ENCODE measurements at places on chromosomes 2 and 18.
A peak's percentile ranks its signal among the peaks of the same experiment; 100 is the strongest.

- no peak for DNase-seq
These were observed 171.8 kb upstream of the GCFC2 start for GRCh38 chr2:75882530-75882929.

DNA sequence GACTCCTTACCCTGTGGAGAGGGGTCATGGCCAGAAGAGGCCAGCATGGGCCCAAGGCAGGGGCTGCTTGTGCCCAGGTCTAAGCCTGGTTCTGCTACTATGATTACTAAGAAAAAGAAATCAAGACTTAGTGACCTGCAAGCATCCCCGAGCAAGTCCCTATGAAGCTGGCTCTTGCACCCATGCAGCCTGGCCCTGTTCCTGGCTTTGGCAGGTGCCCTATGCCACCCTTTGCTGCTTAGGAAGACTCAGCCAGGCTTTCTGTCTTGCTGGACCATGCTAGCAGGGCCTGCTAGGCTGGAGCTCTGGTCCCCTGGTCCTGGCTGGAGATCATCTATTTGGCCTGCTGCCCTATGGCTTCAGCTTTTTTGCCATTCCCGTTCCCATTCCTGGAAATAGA, 309.4 kb upstream of the EPAS1 start:
- DNase-seq = no peak

DNA sequence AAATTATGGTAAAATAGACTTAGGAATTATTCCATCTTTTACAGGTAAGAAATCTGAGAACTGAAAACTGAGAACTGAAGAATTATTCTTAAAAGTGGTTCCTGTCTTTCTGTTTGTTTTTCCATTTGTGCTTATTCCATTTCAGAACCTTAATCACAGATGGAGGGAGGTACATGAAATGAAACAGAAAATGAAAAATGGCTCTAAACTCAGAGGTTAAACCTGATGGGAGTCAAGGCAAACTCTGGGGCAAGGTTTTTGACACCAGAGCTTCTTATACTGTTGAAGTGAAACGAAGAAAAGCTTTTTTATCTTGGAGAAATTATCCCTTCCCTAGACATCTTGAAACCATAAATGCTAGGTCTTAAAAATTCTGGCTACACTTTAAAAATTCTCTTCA, 182.1 kb downstream of the ZNF804A start:
- no peak for DNase-seq

DNA sequence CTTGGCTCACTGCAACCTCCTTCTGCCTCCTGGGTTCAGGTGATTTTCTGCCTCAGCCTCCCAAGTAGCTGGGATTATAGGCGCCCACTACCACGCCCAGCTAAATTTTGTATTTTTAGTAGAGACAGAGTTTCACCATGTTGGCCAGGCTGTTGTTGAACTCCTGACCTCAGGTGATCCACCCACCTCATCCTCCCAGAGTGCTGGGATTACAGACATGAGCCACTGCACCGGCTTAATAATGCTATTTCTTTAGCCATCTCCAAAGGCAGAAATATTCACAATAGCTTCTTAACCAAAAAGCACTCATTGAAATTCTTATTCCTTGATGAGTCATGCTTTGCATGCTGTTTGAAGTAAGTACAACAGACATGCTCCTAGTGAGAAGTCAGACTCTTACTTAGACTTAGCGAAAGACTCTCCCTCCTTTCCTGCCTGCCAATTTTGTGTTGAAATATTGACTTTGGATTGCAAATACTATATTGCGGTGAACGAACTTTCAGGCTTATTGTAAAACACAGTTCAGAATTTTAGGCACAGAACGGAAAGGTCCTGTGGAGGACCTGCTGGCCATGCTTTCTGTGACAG, 4.4 kb downstream of the ACTR3 start:
- no peak for DNase-seq

DNA sequence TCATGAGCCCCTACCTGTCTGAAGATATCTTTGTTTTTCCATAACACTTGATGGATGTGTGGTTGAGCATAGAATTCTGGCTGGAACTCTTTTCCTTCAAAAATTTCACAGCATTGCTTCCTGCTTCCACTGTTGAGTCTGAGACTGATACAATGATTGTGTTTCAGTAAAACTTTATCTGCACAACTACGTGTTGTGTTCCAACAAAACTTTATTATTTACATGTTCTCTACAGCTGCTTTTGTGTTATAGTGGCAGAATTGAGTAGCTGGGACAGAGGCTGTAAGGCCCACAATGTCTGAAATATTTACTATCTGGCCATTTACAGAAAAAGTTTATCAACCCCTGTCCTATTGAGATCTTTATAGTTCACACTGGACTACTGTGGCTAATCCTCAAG, 275.3 kb downstream of the PHLPP1 start:
- DNase-seq = no peak

DNA sequence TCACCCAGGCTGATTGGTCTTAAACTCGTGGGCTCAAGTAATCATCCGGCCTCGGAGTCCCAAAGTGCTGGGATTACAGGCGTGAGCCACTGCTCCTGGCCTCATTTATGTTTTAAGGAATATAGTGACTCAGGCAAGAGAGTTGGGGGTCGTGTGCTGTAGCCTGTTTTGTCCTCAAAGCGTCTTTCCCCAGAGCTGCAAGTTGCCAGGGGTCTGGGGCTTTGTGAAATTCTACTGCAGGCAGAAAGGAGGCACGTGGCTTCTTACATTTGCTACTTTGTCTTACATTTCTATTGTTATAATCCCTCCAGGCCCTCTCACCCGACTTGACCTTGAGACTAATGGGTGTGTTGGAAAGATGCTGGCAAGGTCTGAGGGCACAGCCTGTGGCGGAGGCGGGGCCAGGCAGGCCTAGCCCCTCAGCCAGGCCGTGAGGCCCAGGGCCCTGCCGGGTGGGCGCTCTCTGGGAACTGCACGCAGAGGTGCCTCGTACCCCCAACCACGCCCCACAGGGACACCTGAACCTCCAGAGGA, 85.8 kb upstream of the NDUFV2 start:
- no peak for DNase-seq

- DNase-seq = no peak
These were observed 139.2 kb downstream of the SLC4A3 start for GRCh38 chr2:219766658-219767057.

DNA sequence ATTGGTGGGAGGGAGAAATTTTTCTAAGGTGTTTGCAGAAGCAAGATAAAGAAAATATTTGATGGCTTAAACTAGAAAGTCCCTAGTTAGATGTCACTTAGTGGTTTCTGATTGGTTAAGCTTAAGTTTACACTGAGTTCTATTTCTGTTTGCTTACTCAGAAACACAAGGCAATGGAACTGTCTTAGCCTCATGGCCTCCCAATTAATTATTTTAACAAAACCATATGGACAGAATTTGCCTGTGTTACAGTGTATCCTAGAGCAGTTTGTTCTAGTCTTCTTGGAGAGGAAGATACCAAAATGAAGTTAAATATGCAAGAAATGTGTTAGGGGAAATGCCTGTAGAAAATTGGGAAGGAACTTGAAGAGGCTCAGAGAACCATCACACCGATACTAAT, 4.6 kb upstream of the IMPACT start:
- DNase-seq = no peak

- DNase-seq = no peak
These were observed 204.4 kb upstream of the RASGRP3 start for GRCh38 chr2:33272001-33272400.

GRCh38 chr18:51107598-51108305, 77.7 kb downstream of the SMAD4 start:
- peak; percentile 33 for DNase-seq

DNA sequence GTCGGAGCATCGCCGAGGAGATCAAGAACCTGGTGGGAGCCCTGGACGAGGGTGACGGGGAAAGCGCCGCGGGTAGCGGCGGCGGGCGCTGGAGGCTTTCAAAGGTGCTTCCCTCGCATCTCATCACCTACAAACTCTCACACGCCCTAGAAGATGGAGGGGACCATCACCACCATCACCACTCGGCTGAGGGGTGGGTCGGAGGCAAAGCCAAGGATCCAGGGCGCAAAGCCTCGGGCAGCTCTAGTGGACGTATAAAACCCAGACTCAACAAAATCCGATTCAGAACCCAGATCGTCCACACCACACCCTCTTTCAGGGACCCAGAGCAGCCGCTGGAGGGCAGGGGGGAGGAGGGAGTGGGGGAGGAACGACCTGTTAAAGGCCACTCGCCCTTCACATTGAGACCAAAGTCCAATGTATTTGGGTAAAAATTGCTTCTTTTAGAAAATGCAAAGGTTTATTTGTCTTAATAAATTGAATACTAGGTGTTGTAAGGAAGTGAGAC, 1.5 kb downstream of the SOWAHC start:
- DNase-seq = no peak

DNA sequence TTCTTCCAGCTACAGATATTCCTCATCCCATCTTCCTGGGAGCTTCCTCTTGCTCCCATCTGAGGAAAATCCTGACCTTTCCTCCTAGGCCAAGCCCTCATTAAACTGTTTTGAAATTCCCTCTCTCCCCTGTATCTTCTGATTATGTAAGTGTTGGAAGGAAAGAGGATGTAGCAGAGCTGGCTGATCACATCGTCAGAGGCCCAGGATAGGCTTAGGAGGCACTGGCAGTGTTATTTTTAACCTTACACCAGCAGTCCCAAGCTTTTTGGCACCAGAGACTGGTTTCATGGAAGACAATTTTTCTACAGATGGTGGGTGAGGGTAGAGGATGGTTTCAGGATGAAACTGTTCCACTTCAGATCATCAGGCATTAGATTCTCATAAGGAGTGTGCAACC, 630.4 kb downstream of the EPHA4 start:
- DNase-seq = no peak

DNA sequence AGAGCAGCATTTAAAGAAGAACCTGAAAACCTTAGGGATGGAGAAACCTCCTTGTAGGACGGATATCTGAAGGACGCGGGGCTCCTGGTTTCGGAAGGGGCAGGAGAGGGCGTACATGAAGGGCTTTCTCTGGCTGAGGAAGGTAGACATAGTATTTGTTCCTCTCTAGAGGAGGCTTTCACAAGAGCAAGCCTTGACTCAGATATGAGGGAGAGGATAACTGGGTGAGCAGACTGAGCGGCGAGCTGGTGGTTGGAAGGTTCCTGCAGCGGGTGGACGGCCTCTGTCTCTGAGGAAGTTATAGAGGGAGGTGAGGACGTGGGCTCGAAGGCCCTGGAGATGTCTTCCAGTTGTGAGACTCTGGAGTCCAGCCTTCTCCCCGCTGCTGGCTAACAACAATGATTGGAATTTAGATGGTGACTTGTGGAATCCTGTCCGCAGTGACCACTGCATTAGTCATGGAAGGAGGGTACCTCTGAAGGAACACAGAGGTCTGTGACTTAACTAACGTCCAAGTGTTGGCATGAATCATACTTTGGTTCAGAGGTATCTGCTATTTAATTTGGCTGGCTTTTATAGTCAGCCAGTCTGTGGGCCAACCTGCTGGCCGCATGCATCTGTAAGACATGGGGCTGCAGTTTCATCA, 80.9 kb downstream of the ASAP2 start:
- no peak for DNase-seq

- DNase-seq = no peak
These were observed 118.8 kb downstream of the MEP1B start for GRCh38 chr18:32308493-32309120.

GRCh38 chr2:227301523-227301922, 23.5 kb upstream of the MFF start:
- no peak for DNase-seq

DNA sequence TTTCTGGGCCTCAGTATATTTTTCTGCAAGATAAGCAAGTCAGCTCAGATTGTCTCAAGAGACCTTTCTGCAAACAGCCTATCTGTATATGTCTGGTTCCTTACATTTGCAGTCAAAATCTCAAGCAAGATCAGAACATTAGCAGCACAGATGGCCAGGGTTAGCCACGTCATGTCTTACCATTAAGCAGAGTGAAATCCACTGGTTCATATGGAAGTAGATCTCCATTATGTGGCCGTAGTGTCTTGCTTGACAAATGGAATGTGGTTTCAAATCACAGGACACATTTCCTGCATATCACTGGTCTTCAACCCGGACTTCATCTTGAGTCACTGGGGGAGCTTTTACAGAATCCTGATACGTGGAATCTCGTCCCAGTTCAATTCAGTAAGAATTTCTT, 500.2 kb downstream of the FBXO15 start:
- DNase-seq = no peak

GRCh38 chr2:65317841-65318240, 90.2 kb downstream of the ACTR2 start:
- no peak for DNase-seq

DNA sequence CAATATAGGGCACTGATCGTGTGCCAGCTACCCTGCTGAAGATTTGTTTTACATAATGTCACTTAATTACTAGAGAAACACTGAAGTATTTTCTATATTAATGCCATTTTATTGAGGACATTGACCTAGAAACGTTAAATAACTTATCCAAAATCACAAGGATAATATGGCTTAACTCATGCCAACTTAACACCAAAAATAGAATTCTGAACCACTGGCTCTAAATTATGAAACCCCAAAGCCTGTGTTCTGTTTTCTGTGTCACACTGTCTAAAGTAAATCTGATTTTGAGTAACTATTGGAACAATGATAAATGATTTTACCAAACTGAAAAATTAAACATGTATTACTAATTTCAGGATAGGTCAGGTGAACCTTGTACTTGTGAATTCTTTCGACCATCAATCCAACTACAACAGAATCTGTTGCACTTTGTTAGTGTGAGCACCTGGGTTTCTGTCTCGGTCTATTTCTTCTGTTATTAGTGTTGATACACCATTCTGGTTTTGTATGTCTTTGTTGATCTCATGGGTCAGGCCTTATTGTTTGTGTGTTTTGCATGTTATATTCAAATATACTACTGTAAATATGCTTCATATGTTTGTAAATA, 48.2 kb upstream of the CCDC141 start:
- DNase-seq = no peak

DNA sequence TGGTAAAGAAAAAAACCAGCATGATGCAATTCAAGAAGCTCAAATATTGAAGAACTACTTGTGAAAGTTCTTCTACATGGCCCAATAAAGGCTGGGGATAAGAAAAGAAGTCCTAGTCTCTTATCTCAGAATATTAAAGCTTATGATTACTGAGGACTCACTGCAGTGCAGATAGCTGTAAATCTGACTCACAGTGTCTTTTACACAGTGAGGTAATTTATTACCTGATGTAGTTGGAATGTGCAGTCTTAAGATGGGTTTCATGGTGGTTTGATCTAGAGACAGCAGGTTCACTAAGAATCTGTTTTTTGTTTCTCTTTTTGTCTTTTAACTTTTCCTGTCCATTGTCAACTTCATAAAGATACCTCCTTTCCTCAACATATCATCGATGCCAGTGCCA, 484.0 kb upstream of the MAP2 start:
- DNase-seq = no peak

- peak; percentile 19 for DNase-seq
These were observed 118.9 kb upstream of the POU3F3 start for GRCh38 chr2:104734937-104735586.

- DNase-seq = no peak
These were observed 167.0 kb downstream of the PTH2R start for GRCh38 chr2:208573569-208573968.

GRCh38 chr2:223626716-223627115, 24.6 kb upstream of the SCG2 start:
- no peak for DNase-seq

Measured in activated T-cell treated with anti-CD3 and anti-CD28 coated beads, Interleukin-2, amount 50 U/mL, for 48 hours (primary cell).